AG04450 (cell line): ENCODE measurements at places on chromosomes 12 and 14.

DNA sequence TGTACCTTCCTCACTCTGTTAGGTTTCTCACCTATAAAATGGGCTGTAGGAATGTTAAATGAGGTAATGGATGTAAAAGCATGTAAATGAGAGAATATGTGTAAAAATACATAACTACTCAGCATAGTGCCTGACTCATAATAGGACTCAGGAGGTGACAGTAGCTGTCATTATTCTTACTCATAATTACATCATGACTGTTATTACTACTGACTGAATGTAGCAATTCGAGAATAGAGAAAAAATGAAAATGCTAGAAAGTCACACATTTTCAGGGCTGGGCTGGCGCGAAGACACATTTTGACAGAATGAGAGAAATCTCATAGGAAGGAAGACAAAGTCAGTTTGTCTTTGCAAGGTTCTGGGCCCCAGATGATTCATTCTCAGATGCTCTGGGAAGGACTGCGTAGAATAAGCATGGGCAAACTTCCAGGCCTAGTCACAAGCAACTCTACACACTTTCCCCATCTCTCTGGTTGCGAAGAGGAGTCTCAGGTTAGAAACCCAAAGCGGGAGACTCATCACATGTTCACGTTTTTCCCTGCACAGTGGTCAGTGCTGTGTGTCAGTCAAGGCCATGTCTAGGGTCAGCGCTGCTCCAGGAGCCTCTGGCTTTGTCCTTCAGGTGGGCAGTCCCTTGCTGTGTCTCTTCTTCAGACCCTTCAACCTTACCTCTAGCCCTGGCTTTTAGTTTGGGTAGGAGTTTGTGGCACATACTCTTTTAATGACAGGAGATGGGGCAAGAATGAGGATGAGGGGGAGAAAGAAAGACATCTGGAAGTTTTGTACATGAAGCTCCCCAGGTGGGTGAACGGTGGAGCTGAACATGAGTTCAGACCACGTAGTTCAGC lies 8.4 kb downstream of the GPRC5A start:
- DNase-seq: peak; percentile 94

GRCh38 chr12:63416788-63417187 lies 251.5 kb downstream of the DPY19L2 start:
- DNase-seq: no peak

DNA sequence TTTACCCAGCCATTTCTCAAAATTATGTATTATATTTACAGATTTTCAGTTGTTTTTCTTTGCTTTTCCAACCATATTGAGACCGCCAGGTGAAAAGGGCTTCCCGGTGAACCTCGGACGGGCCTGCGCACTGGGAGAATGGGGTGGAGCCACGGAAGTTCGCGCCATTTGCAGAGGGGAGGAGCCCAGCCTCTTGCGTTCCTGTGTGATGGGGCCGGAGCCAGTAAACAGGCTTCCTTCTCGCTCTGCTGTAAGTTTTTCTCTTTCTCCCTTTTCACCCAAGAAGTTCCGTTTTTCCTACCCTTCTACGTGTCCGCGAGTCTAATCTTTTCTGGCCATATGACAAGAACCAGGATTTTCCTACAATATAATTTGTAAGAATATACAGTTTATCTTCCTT lies 1108.8 kb upstream of the SEL1L start:
- no peak for DNase-seq

- DNase-seq: no peak
Observed at GRCh38 chr12:76383988-76384387, 35.8 kb upstream of the BBS10 start.

GRCh38 chr12:75823475-75823874 lies 208.1 kb downstream of the PHLDA1 start:
- DNase-seq: no peak

DNA sequence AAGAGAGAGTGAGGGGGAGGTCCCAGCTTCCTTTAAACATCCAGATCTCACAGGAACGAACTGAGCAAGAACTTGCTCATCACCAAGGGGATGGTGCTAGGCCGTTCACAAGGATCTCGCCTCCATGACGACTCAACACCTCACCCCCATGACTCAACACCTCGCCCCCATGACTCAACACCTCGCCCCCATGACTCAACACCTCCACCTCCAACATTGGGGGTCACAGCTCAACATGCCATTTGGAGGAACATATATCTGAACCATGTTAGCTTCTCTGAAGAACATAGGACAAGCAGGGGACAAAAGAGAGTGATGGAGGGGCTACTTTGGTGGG lies 66.0 kb upstream of the LHX5 start:
- no peak for DNase-seq
